ENCODE measurements at places on chromosomes 13 and 19.
A peak's percentile ranks its signal among the peaks of the same experiment; 100 is the strongest.

- H3K4me1 ChIP-seq = peaks cover 11% of the 10 kb centered on the region
- no peak overlapping the region for H3K4me3 ChIP-seq
- no peaks in the 10 kb centered on the region for H3K27me3 ChIP-seq
- no peaks in the 10 kb centered on the region for H3K36me3 ChIP-seq
- no peak for DNase-seq
- no peak overlapping the region for H3K27ac ChIP-seq
These were observed 19.1 kb downstream of the CSNK1G2 start for GRCh38 chr19:1959928-1960589.

DNA sequence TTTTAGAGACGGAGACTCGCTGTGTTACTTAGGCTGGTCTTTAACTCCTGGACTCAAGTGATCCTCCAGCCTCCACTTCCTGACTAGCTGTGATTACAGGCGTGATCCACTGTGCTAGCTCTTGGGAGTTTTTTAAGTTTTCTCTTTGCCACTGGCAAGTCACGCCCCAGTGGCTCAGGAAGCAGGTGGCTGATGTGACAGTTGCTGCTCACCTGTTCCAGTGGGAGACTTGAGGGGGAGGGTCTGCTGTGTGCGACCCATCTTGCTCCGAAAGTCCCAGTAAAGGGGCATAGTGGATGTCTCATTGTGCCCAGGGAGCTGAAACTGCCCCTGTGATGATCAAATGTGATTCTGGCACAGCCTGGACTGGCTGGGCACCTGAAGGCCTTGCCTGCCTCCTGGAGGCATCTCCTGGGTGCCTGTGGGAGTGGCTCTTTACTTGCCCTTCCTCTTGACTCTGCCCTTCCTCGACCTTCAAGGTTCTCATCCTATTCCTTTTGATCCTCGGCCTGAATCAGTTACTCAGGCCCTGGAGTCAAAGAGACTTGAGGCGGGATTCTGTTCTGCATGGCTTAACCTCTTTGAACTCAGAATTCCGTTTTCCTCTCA lies 7.8 kb downstream of the SMARCA4 start:
- H3K27ac ChIP-seq = peak overlapping the region; percentile 60
- H3K4me3 ChIP-seq = no peak overlapping the region
- peak; percentile 66 for DNase-seq
- H3K4me1 ChIP-seq = peaks cover 16% of the 10 kb centered on the region
- no peaks in the 10 kb centered on the region for H3K36me3 ChIP-seq

- no peak overlapping the region for H3K27ac ChIP-seq
- no peak overlapping the region for H3K4me3 ChIP-seq
- no peaks in the 10 kb centered on the region for H3K36me3 ChIP-seq
- no peaks in the 10 kb centered on the region for H3K27me3 ChIP-seq
- H3K4me1 ChIP-seq = peaks cover 55% of the 10 kb centered on the region
These were observed 5.8 kb downstream of the DAZAP1 start for GRCh38 chr19:1412995-1413800.

- peaks cover 52% of the 10 kb centered on the region for H3K4me1 ChIP-seq
- no peak for DNase-seq
- H3K27me3 ChIP-seq = peaks cover 2% of the 10 kb centered on the region
- H3K4me3 ChIP-seq = no peak overlapping the region
- H3K27ac ChIP-seq = no peak overlapping the region
- no peaks in the 10 kb centered on the region for H3K36me3 ChIP-seq
These were observed 3.8 kb downstream of the ZIC2 start for GRCh38 chr13:99985241-99985874.

GRCh38 chr13:30865123-30866049 lies 40.7 kb upstream of the MEDAG start:
- peaks cover 2% of the 10 kb centered on the region for H3K4me1 ChIP-seq
- H3K27ac ChIP-seq = no peak overlapping the region
- no peak overlapping the region for H3K4me3 ChIP-seq
- H3K27me3 ChIP-seq = no peaks in the 10 kb centered on the region
- DNase-seq = peak; percentile 66

GRCh38 chr19:11322269-11323024 lies 17.0 kb downstream of the RAB3D start:
- DNase-seq = no peak
- no peak overlapping the region for H3K27ac ChIP-seq
- H3K4me1 ChIP-seq = peaks cover 47% of the 10 kb centered on the region
- H3K27me3 ChIP-seq = no peaks in the 10 kb centered on the region

- no peaks in the 10 kb centered on the region for H3K4me1 ChIP-seq
- no peaks in the 10 kb centered on the region for H3K36me3 ChIP-seq
- no peak overlapping the region for H3K27ac ChIP-seq
- no peak overlapping the region for H3K4me3 ChIP-seq
- H3K27me3 ChIP-seq = no peaks in the 10 kb centered on the region
These were observed 17.0 kb downstream of the CATSPERG start for GRCh38 chr19:38352611-38353010.

DNA sequence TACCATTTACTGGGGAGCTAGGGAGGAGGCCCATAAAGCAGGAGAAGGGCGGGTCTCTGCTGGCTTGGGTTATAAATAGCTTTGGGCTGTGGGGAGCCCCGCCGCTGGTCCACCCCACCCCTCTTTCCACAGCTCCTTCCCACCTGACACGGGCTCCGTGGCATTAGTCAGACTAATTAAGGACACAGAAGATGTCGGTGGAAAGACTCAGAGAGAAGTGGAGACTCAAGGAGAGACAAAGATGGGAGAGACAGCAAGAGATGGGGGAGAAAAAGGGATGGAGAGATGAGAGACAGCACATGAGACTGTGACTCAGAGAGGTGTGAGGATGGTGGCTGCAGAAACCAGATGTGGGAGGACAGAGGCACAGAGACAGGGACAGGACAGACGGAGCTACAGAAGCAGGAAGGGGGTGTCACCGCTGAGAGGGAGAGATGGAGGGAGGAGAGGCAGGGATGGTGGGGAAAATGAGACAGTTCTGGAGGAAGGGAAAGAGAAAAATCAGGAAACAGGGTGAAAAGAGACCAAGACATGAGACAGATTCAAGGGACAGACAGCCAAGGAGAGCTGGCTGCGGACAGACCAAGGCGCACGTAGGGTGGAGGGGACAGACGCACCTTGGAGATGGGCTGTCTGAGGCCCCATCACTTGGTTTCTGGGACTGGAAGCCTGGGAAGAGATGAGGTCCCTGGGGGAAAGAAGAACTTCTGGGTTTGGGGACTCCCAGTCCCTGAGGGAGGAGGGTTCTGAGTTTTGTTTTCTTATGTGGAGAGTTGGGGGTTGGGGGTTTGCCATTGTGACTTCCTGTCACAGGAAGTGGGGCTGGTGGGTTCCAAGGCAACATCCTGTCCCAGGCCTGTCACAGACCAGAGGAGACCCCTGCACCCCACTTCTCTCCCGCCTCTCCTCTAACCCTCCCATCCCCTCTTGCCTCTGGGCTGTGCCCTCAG lies 4.1 kb downstream of the ARHGEF1 start:
- no peaks in the 10 kb centered on the region for H3K27me3 ChIP-seq
- H3K4me1 ChIP-seq = peaks cover 48% of the 10 kb centered on the region
- peak overlapping the region; percentile 79 for H3K27ac ChIP-seq

DNA sequence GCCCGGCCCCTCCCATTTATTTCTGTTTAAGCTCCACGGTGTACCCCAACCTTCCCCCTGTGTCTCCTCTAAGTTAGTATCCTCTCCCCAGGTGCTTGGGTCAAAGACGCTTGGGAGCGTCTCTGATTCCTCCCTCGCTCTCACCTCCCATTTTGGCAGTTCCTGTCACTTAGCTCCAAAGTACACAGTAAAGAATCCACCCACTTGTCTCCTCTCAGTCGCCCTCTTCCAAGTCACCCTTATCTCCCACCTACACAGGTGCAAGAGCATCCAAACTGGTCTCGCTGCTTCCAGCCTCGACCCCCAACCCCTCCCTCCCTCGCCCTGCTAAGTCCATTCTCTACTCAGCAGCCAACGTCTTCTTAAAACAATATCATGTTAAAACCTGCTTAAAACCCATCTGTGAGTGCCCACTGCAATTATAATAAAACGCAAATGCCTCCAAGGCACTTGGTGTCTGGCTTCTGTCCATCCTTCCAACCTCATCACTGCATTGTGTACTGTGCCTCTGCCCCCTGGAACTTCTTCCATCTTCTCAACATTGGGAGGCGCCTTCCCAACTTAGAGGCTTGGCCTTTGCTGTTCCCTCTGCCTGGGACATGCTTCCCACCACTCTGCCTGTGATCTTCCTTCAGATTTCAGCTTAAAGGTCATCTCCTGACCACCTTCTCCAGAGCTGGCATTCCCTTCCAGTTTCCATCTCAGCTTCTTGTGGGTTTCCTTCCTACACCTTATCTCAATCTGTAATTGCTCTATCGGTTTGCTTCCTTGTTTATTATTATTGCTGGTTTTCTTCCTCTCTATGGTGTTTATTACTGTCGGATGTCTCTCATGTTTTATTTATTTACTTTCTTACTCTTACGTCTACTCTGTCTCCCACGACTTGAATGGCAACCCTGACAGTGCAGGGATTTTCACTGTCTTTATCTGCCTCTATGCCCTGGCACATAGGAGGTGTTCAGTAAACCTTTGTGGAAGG lies 9.5 kb upstream of the KLK14 start:
- H3K36me3 ChIP-seq = no peaks in the 10 kb centered on the region
- H3K27ac ChIP-seq = no peak overlapping the region
- no peak overlapping the region for H3K4me3 ChIP-seq
- DNase-seq = no peak

DNA sequence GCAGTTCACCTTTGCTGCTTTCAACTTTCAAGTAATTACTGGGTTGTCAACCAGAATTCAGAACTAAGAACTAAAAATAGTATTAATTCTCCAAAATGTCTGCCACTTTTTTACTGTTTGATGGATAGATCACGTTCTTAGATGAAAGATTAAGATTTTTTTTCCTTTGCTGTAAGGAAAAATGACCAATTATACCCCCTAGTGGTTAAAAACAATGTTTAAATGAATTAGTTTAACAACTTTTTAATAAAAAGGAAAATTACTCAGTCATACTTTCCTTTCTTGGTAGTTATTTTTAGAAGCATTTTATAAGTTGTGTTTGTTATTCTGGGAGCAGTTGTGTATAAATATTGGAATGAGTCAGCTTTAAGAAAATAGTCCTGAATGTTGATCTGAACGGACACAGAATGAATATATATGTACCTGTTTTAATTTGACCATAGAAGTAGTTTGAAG lies 4.6 kb downstream of the TM9SF2 start:
- H3K36me3 ChIP-seq = peaks cover 22% of the 10 kb centered on the region
- peaks cover 60% of the 10 kb centered on the region for H3K4me1 ChIP-seq
- H3K27ac ChIP-seq = no peak overlapping the region
- H3K4me3 ChIP-seq = no peak overlapping the region
- H3K27me3 ChIP-seq = no peaks in the 10 kb centered on the region
- peak; percentile 40 for DNase-seq

DNA sequence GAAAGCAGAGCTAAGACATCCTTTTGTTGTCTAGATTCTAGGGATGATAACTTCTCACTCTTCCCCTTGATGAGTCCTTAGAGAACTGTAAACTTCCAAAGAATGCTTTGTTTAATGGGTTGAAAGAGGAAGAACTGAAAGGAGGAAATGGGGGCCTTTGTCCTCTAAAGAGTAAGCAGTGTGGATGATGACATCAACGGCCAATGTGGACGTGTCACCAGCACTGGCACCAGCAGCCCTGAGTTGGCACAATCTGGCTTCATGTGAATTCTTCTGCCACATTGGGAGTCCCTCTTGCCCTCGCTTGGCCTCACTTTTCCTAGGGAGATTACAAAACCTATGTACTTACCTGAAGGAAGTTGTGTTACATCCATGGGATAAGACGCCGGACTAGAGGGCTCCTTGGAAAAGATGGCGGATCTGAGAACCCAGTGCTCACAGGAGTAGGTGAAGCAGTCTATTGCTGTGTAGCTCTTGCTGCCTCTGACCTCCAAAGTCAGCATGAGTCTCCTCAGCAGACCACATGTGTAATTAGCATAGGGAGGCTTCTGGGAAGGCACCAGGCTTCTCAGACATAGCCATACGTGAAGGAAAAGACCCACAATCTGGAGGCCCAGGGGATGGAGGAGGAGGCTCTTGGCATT lies 62.8 kb downstream of the RGCC start:
- H3K27me3 ChIP-seq = no peaks in the 10 kb centered on the region
- H3K36me3 ChIP-seq = no peaks in the 10 kb centered on the region
- no peaks in the 10 kb centered on the region for H3K4me1 ChIP-seq
- H3K27ac ChIP-seq = no peak overlapping the region
- H3K4me3 ChIP-seq = no peak overlapping the region

DNA sequence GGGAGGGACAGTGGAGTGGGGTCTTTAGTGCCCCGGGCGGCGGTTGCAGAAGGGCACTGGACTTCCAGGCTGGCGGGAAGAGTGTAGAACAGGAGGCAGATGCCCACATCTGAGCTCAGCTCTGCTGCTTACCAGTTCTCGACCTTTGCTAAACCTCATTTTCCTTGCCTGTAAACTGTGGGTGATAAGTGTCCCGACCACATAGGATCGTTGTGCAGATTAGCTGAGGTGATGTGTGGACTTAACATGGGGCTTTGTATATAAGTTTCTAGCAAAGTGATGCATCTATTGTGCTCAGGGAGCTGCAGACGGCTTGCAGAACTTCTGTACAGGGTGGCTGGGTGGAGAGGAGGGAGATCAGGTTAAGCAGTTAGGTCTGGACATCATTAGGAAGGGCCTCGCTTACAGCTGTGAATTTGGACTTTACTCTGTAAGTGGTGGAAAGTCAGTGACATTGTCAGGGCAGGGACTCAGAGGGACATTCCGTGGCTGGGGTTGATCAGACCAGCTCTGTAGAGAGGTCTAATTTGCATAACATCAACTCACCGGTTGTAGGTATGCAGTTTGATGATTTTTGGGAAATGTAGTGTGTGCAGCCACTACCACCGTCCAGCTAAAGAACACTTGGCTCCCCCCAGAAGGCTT lies 70.0 kb downstream of the SPATA13 start:
- no peaks in the 10 kb centered on the region for H3K27me3 ChIP-seq
- no peak overlapping the region for H3K27ac ChIP-seq
- no peaks in the 10 kb centered on the region for H3K4me1 ChIP-seq

GRCh38 chr19:31352296-31352781 lies 3.1 kb upstream of the TSHZ3 start:
- H3K4me1 ChIP-seq = peaks cover 33% of the 10 kb centered on the region
- peaks cover 38% of the 10 kb centered on the region for H3K27me3 ChIP-seq
- DNase-seq = no peak
- H3K27ac ChIP-seq = no peak overlapping the region

DNA sequence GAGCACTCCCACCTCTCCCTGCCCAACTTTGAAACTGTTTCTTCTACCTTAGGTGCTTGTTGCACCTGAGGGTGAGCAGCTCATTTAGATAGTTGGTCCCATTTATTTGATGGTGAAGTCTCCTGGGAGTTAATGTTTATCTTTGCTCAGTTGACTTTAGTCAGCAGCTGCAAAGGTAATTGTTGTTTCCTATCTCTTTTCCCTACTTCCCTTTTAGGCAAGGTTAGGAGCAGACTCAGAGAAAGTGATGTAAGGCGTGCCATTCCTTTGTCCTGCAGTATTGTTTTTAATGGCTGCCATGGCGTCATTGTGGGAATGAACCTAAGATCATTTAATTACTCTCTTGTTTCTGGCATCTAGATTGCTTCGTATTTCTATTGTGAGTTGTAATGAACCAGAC lies 11.6 kb downstream of the AKAP11 start:
- no peaks in the 10 kb centered on the region for H3K27me3 ChIP-seq
- no peak for DNase-seq
- H3K27ac ChIP-seq = no peak overlapping the region
- H3K4me1 ChIP-seq = peaks cover 32% of the 10 kb centered on the region

GRCh38 chr19:58516246-58516836 lies 3.3 kb downstream of the ZBTB45 start:
- no peak overlapping the region for H3K4me3 ChIP-seq
- no peaks in the 10 kb centered on the region for H3K27me3 ChIP-seq
- DNase-seq = no peak
- H3K36me3 ChIP-seq = no peaks in the 10 kb centered on the region
- peaks cover 41% of the 10 kb centered on the region for H3K4me1 ChIP-seq
- H3K27ac ChIP-seq = no peak overlapping the region

- no peaks in the 10 kb centered on the region for H3K27me3 ChIP-seq
- H3K27ac ChIP-seq = peak overlapping the region; percentile 69
- H3K4me1 ChIP-seq = peaks cover 11% of the 10 kb centered on the region
- H3K36me3 ChIP-seq = no peaks in the 10 kb centered on the region
- peak overlapping the region; percentile 37 for H3K4me3 ChIP-seq
- DNase-seq = no peak
These were observed 156.3 kb downstream of the TBC1D4 start for GRCh38 chr13:75325711-75326110.

Measured in B cell (primary cell).